Left colon (tissue), 2 donors: ENCODE measurements at places on chromosomes 6 and 20. TPM values are rescaled to one million over a fixed set of nuclear protein-coding genes. Genes with fewer than 3 reads are reported as not detected.
A peak's percentile ranks its signal among the peaks of the same experiment; 100 is the strongest.

The HECA gene
- total RNA-seq, result 42.1 TPM

The TMEM244 gene
- total RNA-seq, result not detected

The HFE gene
- 12.0 TPM for total RNA-seq

- DNase-seq, result peak; percentile 37
Measured at GRCh38 chr6:2448826-2449571, 203.6 kb upstream of the GMDS start.

GRCh38 chr6:148957752-148958151 lies 210.9 kb downstream of the UST start:
- no peak for DNase-seq

GRCh38 chr20:61204206-61204605 lies 47.9 kb upstream of the CDH4 start:
- no peak for DNase-seq

- DNase-seq, result no peak
Measured at GRCh38 chr20:4324611-4325243, 309.4 kb upstream of the RNF24 start.

- no peak for DNase-seq
Measured at GRCh38 chr6:75673884-75674283, 72.2 kb downstream of the SENP6 start.

DNA sequence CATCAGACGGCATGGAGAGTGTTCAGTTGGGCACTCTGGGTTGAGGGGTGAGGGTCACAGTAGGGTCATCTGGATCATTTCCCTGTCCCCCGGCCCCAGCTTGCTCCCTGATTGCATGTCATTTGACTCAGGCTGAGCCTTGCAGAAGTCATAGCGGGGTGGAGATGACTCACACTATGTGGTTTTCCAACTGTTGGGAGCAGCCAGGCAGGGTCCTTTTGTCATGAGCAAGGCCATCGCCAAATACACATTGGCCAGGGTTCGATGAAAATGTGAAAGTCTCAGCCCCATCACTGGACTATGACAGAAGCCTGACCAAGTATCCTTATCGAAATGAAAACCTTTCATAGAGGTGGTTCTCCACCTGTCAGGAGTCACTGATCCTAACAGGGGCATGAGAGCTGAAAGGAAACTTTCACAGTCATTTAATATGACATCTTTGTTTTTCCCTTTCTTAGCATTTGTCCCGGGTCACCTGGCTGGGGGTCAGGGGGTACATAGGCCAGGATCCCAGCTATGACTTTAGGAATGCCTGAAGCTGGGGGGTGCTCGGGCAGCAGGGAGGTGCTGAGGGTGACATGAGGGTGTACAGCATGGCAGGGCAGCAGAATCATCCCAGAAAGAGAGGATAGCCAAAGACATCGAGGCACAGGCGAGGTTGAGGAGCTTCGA lies 70.2 kb upstream of the CD93 start:
- DNase-seq, result no peak
